Effector memory CD4-positive, alpha-beta T cell (primary cell): ENCODE measurements at places on chromosomes 7 and 10.
A peak's percentile ranks its signal among the peaks of the same experiment; 100 is the strongest.

GRCh38 chr10:44963772-44964633 is 4.4 kb downstream of the RASSF4 start:
- peaks cover 7% of the 10 kb centered on the region for H3K4me1 ChIP-seq
- no peak for DNase-seq
- no peaks in the 10 kb centered on the region for H3K27me3 ChIP-seq
- no peaks in the 10 kb centered on the region for H3K36me3 ChIP-seq

DNA sequence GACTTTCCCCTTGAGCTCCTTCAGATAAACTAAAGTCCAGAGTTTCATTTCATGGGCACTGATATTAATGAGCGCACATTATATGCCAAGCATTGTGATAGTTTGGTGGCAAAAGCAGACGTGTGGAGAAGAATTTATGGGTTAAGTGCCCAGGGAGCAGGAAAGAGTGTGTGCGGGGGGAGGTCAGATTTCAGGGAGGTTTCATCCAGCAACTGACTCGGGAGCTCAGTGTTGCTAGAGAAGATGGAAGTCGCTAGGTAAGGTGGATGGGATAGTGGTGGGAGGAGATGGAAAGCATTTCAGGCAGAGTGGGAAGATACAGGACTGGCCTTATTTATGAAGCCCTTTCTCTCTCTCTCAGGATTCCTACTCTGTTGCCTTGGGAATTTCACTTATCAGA is 223.0 kb downstream of the SNX10 start:
- H3K36me3 ChIP-seq = no peaks in the 10 kb centered on the region
- H3K27me3 ChIP-seq = no peaks in the 10 kb centered on the region
- no peak overlapping the region for H3K27ac ChIP-seq
- no peak overlapping the region for H3K4me3 ChIP-seq
- DNase-seq = no peak
- H3K4me1 ChIP-seq = no peaks in the 10 kb centered on the region

- no peak overlapping the region for H3K27ac ChIP-seq
- H3K4me3 ChIP-seq = no peak overlapping the region
- no peaks in the 10 kb centered on the region for H3K36me3 ChIP-seq
- DNase-seq = no peak
Observed at GRCh38 chr7:106050002-106050745, 61.9 kb downstream of the SYPL1 start.

DNA sequence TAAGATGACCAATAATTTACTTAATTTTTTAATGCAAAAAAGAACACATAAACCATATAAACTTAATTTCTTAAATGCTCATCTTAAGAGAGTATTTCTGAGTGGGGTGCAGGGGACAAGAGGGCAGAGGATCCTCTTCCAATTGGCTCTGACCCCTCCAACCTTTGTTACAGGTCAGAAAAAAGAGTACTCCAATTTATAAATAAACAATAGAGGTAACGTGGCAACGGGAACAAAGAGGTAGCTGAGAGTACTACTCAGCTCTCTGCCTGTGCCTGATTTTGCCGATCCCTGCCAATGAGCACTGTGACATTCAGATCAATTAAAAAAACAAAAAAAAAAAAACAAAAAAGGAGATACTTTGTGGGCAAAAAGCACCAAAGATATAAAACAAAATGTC is 307.9 kb downstream of the PARD3 start:
- H3K27me3 ChIP-seq = no peaks in the 10 kb centered on the region
- DNase-seq = no peak
- no peak overlapping the region for H3K27ac ChIP-seq

- H3K4me1 ChIP-seq = no peaks in the 10 kb centered on the region
- no peaks in the 10 kb centered on the region for H3K36me3 ChIP-seq
- no peaks in the 10 kb centered on the region for H3K27me3 ChIP-seq
- DNase-seq = no peak
Observed at GRCh38 chr10:80599424-80599847, 61.7 kb downstream of the SH2D4B start.

- no peak overlapping the region for H3K27ac ChIP-seq
- H3K27me3 ChIP-seq = no peaks in the 10 kb centered on the region
- no peaks in the 10 kb centered on the region for H3K36me3 ChIP-seq
- no peak overlapping the region for H3K4me3 ChIP-seq
- no peak for DNase-seq
Observed at GRCh38 chr7:157461573-157462418, 125.0 kb downstream of the DNAJB6 start.

GRCh38 chr10:121356183-121356582 is 242.1 kb downstream of the FGFR2 start:
- no peaks in the 10 kb centered on the region for H3K4me1 ChIP-seq
- no peaks in the 10 kb centered on the region for H3K36me3 ChIP-seq
- H3K27me3 ChIP-seq = no peaks in the 10 kb centered on the region
- no peak overlapping the region for H3K27ac ChIP-seq

DNA sequence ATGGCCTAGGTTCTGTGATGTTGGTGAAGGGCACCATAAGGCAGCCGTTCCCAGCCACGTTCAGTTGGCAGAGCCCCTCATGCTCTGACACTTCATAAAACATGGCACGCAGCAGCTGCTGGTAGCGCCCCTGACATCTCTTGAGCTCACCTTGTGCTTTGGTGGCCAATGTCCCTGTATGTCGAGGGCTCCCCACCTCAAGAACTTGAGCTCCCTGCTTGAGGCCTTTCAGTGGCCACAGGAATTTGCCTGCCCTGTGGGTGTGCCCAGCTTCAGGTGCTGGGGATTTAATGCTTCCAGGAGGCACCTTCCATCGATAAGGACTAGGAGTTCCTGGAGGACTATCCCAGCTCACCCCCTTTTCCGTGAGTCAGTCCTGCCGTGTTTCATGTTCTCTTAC is 9.5 kb upstream of the ZNF32 start:
- H3K27ac ChIP-seq = no peak overlapping the region
- no peaks in the 10 kb centered on the region for H3K4me1 ChIP-seq
- no peak overlapping the region for H3K4me3 ChIP-seq
- no peaks in the 10 kb centered on the region for H3K27me3 ChIP-seq
- H3K36me3 ChIP-seq = no peaks in the 10 kb centered on the region

- H3K27me3 ChIP-seq = no peaks in the 10 kb centered on the region
- H3K36me3 ChIP-seq = peaks cover 17% of the 10 kb centered on the region
- peaks cover 15% of the 10 kb centered on the region for H3K4me1 ChIP-seq
- no peak for DNase-seq
- H3K27ac ChIP-seq = peak overlapping the region; percentile 96
Observed at GRCh38 chr7:100120733-100121036, 1.3 kb downstream of the CNPY4 start.

DNA sequence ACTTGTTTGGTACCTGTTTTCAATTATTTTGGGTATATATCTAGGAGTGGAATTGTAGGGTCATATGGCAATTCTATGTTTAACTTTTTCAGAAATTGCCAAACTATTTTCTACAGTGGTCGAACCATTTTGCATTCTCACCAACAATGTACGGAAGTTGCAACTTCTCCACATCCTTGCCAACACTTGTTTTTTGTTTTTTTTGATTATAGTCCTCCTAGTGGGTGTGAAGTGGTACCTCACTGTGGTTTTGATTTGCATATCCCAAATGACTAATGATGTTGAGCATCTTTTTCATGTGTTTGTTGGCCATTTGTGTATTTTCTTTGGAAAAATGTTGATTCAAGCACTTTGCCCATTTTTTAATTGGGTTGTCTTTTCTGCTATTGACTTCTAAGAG is 122.1 kb downstream of the RPS24 start:
- H3K27ac ChIP-seq = no peak overlapping the region
- no peaks in the 10 kb centered on the region for H3K4me1 ChIP-seq
- H3K36me3 ChIP-seq = no peaks in the 10 kb centered on the region
- no peak overlapping the region for H3K4me3 ChIP-seq
- no peak for DNase-seq

DNA sequence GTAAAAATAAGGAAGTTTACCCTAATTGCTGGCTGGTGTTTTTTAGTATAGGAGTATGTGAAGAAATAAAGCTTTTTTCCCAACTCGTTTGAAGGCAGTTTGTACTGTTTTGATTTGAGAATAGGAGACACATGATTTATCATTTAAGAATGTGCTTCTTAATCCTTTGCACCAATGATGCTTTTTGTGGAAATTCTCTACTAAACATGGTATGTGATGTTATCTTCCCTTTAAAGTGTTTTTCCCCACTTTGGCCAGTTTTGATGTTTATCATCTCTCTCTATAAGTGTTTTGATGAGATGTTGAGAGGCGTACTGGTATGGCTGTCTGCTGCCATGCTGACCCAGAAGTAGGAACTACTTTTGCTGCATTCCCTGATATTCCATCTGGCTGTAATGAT is 85.1 kb downstream of the SUGCT start:
- no peaks in the 10 kb centered on the region for H3K36me3 ChIP-seq
- H3K27me3 ChIP-seq = no peaks in the 10 kb centered on the region
- no peaks in the 10 kb centered on the region for H3K4me1 ChIP-seq
- no peak for DNase-seq
- no peak overlapping the region for H3K4me3 ChIP-seq

DNA sequence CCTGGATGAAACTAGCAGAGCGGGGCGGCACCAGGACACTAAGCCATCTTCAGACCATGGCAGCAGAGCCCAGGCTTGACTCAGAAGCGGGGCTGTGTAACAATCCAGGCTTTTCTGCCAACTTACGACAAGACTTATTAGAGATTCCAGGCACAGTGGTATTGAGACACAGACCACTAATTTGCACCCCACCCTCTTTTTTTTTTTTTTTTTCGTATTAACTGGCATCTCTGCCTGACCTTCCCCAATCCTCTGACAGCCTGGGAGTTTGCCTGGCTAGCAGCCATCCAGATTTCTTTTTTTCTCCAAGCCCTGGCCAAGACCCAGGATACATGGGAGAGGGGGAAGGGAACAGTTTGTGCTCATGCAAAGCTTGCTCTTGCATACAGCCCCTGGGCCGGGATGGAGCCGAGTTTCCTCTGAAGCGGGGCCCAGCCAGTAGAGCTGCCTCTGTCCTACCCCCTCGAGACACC is 182.4 kb downstream of the PLXNA4 start:
- no peak overlapping the region for H3K27ac ChIP-seq
- no peak for DNase-seq
- no peak overlapping the region for H3K4me3 ChIP-seq
- no peaks in the 10 kb centered on the region for H3K27me3 ChIP-seq

DNA sequence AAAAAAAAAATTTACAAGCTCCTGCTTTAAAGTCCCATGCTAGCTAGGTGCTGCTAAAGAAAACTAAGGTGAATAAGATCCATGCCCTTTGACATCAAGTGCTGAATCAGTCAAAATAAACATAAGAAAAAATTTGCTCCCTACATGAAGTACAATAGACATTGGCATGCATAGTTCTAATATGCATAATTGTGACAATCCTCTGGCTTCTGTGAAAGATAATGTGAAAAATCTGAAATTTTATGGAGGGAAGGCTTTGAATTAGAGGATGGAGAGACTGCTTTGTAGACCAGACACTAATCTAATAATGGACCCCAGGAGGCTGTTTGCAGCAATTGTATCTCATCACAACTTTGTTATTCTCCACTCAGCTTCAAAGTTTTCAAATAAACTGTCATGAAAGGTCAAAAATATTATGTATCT is 127.9 kb upstream of the CDK1 start:
- peaks cover 14% of the 10 kb centered on the region for H3K4me1 ChIP-seq
- no peaks in the 10 kb centered on the region for H3K27me3 ChIP-seq
- no peak overlapping the region for H3K27ac ChIP-seq
- DNase-seq = no peak
- H3K36me3 ChIP-seq = no peaks in the 10 kb centered on the region

DNA sequence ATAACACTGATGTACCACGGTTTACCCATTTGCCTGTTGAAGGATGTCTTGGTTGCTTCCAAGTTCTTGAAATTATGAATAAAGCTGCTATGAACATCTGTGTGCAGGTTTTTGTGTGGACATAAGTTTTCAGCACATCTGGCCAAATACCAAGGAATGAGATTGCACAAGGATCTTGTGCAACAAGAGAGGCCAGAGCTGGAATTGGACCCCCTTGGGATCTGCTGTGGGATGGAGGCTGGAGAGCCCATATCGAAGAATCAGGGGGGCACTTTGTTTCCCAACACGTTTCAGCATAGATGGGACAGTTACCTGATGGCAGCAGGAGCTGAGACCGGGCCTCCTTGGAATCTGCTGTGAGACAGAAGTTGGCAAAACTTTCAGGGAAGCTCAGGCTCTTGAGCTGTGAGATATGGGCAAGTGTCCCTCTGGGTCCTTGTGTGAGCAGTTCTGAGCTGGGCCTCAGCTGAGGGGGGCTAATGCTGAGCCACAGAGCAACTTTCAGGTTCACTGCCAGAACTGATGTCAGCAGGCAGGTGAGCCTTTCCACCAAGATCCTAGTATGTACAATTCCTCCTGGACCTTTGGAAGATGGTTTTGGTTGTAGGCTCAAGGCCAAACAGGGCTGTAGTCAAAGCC is 115.2 kb upstream of the RAB18 start:
- peaks cover 4% of the 10 kb centered on the region for H3K27me3 ChIP-seq
- H3K36me3 ChIP-seq = no peaks in the 10 kb centered on the region
- no peak for DNase-seq
- H3K4me1 ChIP-seq = no peaks in the 10 kb centered on the region
- no peak overlapping the region for H3K4me3 ChIP-seq

- H3K36me3 ChIP-seq = peaks cover 4% of the 10 kb centered on the region
- no peak for DNase-seq
- H3K27me3 ChIP-seq = no peaks in the 10 kb centered on the region
Observed at GRCh38 chr7:45027774-45028114, 27.7 kb downstream of the CCM2 start.

- no peaks in the 10 kb centered on the region for H3K4me1 ChIP-seq
- no peaks in the 10 kb centered on the region for H3K27me3 ChIP-seq
- DNase-seq = no peak
- H3K36me3 ChIP-seq = no peaks in the 10 kb centered on the region
Observed at GRCh38 chr10:6819301-6819700, 239.2 kb upstream of the PRKCQ start.

DNA sequence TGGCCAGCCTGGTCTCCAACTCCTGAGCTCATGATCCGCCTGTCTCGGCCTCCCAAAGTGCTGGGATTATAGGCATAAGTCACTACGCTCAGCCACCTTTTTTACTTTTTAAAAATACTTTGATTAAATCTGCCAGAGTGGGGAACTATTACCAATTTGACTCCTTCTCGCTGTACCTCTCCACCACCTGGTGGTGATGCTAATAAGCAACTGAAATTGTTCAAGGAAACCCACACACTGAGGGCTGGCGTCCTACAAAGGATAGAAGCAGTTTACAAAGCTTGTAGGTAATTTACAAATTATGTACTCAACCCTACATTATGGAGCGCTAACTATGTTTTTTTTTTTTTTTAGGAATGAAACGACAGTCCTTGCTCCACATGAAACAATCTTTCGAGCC is 111.1 kb downstream of the CPED1 start:
- DNase-seq = no peak
- no peak overlapping the region for H3K4me3 ChIP-seq
- no peaks in the 10 kb centered on the region for H3K36me3 ChIP-seq
- H3K27ac ChIP-seq = no peak overlapping the region
- H3K4me1 ChIP-seq = no peaks in the 10 kb centered on the region
